HepG2 (cell line): ENCODE measurements at places on chromosomes 12 and 14.
A peak's percentile ranks its signal among the peaks of the same experiment; 100 is the strongest.

- no peak for DNase-seq
Observed at GRCh38 chr12:21337959-21338744, 3.4 kb upstream of the SLCO1A2 start.

GRCh38 chr14:39230416-39231035, 3.2 kb upstream of the MIA2 start:
- DNase-seq = no peak

DNA sequence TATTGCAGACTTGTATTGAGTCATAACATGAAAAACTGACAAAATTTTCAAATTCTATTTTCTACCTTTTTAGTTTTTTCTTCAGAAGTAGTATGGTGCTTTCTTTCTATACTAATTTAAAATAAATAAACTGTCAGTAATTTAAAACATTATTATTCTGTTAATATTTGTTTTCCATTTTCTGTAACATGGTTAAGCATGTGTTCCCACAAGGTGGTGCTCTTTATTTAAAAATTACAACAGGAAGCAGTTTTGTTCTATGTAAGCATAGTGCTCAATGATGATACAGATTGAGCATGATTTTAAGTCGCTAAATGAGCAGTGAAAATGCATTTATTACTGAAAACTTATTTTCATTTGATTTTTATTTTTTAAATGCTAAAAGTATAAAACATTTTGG, 114.6 kb downstream of the PPFIA2 start:
- DNase-seq = peak; percentile 38

DNA sequence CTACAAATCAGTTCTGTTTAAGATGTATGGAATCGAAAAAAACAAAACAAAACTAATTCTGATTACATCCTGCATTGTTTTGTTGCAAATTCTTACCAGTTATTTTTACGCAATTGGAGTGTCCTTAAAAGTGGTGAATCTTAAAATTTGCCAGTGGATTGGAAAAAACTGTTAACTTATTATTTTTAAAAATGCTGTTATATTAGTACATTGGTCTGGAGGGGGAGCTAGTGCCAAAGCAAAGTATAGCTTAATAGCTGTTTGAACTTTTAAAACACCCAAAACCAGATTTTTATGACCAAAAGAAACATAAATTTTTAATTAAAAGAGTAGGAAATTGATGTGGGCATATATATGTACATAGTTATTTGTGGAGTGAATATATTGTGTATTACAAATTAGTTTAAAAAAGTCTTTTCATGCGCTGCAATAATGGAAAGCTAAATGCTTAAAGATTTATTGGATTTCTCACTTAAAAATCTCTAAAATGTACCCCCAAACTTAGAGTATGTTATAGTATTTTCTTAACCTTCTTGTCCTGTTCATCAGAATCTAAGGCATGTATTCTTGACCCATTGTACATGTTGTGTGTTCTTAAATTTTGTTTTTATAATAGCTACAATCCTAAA, 2.5 kb downstream of the FUT8 start:
- DNase-seq = peak; percentile 10

- DNase-seq = no peak
Observed at GRCh38 chr14:44778604-44779003, 183.1 kb downstream of the KLHL28 start.

- no peak for DNase-seq
Observed at GRCh38 chr14:72894623-72895378, 900 bp upstream of the DPF3 start.

- DNase-seq = no peak
Observed at GRCh38 chr14:57326253-57326652, 57.5 kb downstream of the AP5M1 start.

DNA sequence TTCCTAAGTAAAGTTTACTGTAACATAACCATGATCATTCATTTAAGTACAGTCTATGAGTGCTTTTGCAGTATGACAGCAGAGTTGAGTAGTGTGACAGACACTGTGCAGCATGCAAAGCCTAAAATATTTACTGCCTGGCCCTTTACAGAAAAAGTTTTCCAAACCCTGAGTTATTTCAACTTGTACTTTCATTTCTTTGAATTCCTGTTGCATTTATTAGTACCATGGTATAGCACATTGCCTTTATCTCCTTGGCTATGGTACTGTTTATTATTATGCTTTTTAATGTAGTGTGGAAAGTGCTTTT, 6.2 kb downstream of the ARHGAP5 start:
- DNase-seq = no peak
